Heart right ventricle (tissue), 16 donors: ENCODE measurements at places on chromosomes 6 and 20. TPM values are rescaled to one million over a fixed set of nuclear protein-coding genes. Genes with fewer than 3 reads are reported as not detected.

PIGT gene
- 72.9 TPM for polyA plus RNA-seq

ZBP1 gene
- 0.13 TPM for polyA plus RNA-seq

WFDC6 gene
- polyA plus RNA-seq: not detected

LAMA2 gene
- 31.1 TPM for polyA plus RNA-seq

BPIFA1 gene
- not detected for polyA plus RNA-seq

PPDPF gene
- 261 TPM for polyA plus RNA-seq

FILIP1 gene
- polyA plus RNA-seq: 73.2 TPM

SAMD3 gene
- 0.12 TPM for polyA plus RNA-seq

HLA-DPA1 gene
- 18.2 TPM for polyA plus RNA-seq

LAMA4 gene
- polyA plus RNA-seq: 23.7 TPM
